ENCODE measurements at places on chromosomes 6 and 20.
A peak's percentile ranks its signal among the peaks of the same experiment; 100 is the strongest.

- no peak for DNase-seq
Measured at GRCh38 chr6:166687070-166687878, 60.2 kb upstream of the RPS6KA2 start.

DNA sequence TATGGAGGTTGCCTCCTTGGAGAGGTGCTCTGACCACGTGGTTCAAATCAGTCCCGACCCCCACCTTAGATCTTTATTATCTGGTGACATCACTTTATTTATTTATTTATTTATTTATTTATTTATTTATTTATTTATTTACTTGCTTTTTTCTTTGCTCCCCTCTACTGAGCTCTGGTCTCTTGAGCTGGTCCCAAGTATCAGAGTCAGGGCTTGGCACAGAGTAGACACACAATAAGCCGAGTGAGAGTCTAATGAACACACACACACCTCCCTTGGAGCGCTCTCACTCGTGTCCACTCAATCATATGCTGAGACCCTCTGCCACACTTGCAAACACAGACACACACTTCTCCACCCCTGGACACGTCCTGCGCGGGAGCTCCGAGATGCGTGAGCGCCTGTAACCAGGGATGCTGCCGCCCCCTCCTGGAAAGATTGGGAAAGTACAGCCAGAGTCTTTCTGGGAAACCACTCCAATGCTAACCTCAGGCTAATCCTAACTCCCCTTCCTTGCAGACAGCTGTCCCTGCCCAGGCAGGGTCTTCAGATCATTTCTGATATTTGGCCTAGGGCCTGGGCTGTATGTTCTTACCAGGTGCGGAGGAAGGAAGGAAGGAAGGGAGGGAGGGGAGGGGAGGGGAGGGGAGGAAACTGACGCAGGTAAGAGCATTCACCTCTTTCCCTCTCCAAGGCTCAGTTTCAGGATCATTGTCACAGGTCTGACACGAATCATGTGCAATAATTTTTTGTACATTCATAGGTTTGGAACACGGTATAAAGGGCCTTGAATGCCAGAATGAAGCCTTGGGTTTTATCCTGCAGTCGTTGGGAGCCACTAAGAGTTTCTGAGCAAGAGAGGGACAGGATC is 70.9 kb downstream of the STK35 start:
- peak; percentile 48 for DNase-seq

DNA sequence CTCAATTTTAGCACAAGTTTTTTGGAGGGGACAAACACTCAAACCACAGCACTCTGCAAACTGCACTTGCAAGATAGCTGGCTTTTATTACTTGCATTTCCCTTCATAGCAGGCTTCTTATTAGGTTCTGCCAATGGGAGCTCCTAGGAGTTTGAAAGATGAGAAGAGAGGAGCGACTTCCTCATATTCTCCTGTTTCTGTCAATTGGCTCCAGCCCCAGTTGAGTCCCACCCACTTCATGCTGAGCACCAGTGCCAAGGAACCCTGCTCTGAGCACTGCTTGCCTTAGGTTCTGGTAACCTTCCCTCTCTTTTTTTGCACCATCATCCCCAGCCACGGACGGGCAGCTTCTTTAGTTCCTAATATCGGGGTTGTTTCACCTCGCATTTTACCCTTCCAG is 67.9 kb downstream of the PSMB1 start:
- no peak for DNase-seq

DNA sequence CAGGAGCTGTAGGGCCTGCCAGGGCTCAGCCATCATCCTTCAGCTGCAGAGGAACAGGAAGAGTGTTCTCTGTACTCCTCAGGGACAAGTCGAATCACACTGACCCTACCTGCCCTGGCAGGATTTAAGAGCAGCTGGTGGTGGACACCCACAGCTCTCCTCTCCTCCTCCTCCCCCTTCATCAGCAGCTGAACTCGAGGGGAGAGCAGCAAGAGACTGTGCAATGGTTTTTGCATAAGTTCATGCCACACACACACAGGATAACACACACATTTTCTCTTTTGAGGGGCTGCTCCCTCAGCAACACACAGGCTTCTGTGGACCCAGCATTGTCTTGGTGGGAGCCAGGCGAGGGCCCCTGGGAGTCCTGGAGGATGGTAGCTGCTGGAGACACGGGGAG is at the start of gene CST11:
TSS of gene CST11 (minus strand) at position 101 of the 400 bp plus-strand sequence. CDS start at position 36, 65 bp downstream.
- DNase-seq, result no peak

DNA sequence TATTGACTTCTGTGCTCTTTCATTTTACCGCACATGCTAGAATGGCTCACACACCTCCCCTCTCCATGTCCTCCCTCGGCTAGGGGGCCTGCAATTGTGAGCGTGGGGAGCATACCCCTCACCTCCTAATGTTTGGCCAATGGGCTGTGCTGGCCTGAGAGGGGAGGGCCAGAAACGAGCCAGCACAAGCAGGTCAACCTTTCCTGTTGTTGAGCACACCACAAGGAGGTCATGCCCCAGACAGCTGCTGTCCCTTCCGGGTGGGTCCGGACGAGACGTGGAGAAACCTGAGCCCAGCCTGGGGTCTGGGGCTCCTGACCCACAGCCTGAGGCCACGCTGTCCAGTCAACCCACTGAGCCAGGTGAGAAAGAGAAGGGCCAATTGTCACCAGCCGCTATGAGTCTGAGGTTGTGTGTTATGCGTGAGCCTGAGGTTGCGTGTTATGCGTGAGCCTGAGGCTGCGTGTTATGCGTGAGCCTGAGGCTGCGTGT is 77.4 kb downstream of the TTLL2 start:
- DNase-seq, result no peak

DNA sequence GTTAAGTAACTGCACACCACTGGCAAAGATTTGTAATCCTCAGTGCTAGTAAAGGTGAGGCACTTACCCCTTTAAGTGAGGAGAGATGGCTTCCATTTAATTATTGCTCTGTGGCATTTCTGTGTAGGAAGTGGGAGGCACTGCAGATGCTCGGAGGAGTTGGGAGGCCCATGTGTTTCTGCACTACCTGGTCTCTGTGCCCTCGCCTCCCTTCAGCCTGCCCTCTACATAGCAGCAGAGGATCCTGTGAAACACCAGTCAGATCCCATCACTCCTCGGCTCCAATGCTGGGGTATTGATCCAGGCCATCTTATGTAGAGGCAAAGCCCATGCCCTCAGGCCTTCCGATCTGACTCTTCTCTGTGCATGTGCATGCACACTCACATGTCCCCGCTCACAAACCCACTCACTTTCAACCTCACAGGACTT is 67.0 kb downstream of the SLX4IP start:
- no peak for DNase-seq

DNA sequence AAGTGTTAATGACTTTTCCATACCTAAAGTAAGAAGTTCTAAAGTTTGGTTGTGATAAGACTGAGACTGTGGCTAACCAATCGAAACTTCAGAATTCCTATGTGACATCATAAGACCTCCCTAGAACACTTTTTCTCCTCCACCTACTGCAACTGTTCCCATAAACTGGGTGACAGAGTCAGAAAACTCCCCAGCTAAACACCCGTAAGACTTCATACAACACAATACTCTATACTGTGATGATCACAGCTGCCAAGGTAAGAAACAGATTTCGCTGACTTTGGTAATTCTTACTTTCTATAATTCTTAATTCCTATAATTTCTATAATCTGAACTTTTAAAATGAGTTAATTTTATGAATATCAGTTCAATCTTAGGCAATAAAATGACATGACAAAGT is at the start of gene PLN:
TSS of gene PLN (plus strand) at position 161 of the 400 bp plus-strand sequence. CDS start 10,626 bp downstream, outside the sequence.
- no peak for DNase-seq

- DNase-seq, result no peak
Measured at GRCh38 chr6:162219266-162219665, 508.3 kb downstream of the PRKN start.

- no peak for DNase-seq
Measured at GRCh38 chr6:130933712-130934200, 106.5 kb downstream of the SMLR1 start.

GRCh38 chr6:107822176-107823046 is 1.7 kb downstream of the SCML4 start:
- DNase-seq, result peak; percentile 24

GRCh38 chr6:100482698-100483097 is 18.0 kb upstream of the SIM1 start:
- no peak for DNase-seq

DNA sequence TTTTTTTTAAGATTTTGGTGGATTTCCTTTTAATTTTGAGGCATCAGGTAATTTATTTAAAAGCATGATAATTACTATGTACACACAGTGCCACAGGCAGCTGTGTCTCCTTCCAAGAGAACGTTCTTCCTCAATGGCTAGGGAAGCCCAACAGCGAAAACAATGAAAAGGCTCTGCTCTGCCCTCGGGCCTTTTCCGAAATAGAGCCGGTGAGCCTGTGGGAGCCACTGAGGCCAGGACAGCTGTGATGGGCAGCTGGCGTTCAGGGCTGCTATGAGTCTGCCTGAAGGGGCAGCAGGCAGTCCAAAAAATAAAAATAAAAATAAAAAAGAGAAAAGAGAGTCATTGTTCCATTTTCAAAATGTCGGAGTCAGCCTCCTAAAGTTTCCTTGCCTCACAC is 443.8 kb downstream of the KIF16B start:
- no peak for DNase-seq

DNA sequence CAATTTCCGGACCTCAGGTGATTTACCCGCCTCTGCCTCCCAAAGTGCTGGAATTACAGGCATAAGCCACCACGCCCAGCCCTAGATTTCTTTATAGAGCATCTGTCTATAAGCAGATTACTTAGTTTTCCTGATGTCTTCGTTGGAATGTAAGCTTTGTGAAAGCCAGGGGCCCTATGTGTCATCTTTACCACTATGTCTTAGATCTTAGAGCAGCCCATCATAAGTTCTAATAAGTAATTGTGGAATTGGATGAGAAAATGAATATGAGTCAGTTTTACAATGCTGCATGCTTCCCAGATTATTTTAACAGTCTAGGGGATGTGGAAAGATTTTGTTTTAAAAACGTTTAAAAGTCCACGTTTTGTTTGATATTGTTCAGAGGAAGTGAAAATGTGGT is 9.1 kb upstream of the ZBTB2 start:
- no peak for DNase-seq

DNA sequence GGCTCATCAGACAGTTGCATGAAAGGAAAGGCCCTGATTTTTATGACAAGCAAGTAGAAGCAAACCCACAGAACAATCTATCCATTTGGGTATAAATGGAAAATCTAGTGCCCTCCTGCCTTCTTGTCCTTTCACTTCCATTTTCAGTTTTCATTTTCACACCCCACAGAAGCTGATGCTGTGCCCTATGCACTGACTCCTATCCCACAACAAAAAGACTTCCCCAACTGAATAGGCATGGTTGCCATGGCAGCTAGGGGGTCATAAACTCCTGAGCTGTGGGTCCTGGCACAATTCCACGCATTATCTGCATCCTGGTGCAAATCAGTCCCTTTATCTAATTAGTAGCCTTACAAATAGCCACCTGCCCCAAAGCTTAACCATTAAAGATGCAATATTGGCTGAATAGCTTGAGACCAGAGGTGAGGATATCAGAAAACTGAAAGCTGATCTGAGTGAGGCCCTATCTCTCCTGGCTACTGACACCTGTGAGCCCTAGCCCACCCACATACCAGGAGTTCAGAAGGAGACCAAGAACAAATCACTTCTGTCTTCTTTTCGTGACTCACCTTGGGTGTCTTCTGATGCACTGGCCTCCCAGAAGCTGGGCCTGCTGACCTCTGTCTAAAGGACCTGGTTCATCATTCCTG is 34.9 kb upstream of the HEY2 start:
- DNase-seq, result no peak

- no peak for DNase-seq
Measured at GRCh38 chr6:130065609-130066156, 47.3 kb downstream of the L3MBTL3 start.

GRCh38 chr6:106512048-106512967 is 117.0 kb downstream of the RTN4IP1 start:
- DNase-seq, result peak; percentile 48

GRCh38 chr20:45722047-45722446 is at the start of gene SPINT4:
Gene SPINT4 (plus strand): TSS chr20:45722347. CDS start chr20:45722368, 21 bp downstream.
- no peak for DNase-seq

DNA sequence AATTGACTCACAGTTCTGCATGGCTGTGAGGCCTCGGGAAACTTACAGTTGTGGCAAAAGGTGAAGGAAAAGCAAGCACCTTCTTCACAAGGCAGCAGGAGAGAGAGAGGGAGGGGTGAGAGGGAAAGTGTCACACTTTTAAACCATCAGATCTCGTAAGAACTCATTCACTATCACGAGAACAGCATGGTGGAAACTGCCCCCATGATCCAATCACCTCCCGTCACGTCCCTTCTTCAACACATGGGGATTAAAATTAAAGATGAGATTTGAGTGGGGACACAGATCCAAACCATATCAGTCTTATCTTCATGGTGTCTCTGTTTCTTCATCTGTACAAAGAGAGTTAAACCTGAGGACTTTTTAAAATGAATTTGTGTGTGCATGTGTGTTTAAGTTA is 13.7 kb upstream of the BTN1A1 start:
- DNase-seq, result no peak

GRCh38 chr6:170203212-170203611 is 87.7 kb downstream of the DLL1 start:
- no peak for DNase-seq

- DNase-seq, result no peak
Measured at GRCh38 chr6:39778581-39779255, 13.5 kb upstream of the DAAM2 start.

GRCh38 chr6:14130435-14131075 is 13.0 kb downstream of the CD83 start:
- no peak for DNase-seq

GRCh38 chr6:169803271-169803811 is 51.9 kb downstream of the ERMARD start:
- DNase-seq, result no peak

- no peak for DNase-seq
Measured at GRCh38 chr6:108242721-108243120, 18.1 kb downstream of the SNX3 start.

DNA sequence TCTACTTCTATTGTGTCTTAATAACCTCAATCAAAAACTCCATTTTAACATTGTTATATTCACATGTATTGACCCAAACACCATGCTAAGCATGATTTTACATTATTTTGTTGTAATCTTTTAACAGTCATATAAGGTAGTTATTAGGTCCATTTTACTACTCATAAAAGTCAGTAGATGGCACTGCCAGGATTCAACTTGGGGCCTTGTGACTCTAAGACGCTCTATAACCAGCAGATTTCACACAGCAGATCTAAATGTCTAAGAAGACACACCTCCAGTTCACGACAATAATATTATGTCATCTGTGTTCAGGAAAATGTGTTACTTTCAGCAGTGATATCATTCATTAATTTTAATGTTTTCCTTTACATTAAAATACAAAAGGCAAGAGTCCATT is 88.0 kb downstream of the FRK start:
- no peak for DNase-seq

- no peak for DNase-seq
Measured at GRCh38 chr6:17420368-17420767, 27.0 kb downstream of the CAP2 start.

GRCh38 chr6:8375916-8376315 is 59.4 kb downstream of the SLC35B3 start:
- no peak for DNase-seq

DNA sequence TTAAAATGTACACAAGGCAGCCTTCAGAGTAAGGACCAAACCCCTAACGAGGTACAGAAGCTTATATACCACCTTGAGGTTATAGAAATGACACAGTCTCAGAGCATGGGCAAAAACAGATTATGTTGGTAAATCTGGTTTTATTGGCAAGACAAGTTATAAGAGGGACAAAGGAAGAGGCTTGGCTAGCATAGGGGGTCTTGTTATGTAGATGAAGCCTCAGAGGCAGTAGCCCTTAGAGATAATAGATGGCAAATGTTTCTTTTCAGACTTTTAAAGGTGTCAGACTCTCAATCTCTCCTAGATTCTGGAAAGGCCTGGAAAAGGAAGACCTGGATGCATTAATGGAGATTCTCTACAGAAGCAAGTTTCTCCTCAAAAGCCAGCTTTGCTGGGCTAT is 123.3 kb upstream of the ATXN1 start:
- no peak for DNase-seq

Data from stimulated activated CD8-positive, alpha-beta memory T cell treated with anti-CD3 and anti-CD28 coated beads, Interleukin-4, amount 100 ng/mL, for 4 hours (primary cell).